ENCODE measurements at places on chromosomes 1 and 21. TPM values are rescaled to one million over a fixed set of nuclear protein-coding genes. Genes with fewer than 3 reads are reported as not detected.
A peak's percentile ranks its signal among the peaks of the same experiment; 100 is the strongest.

- H3K36me3 ChIP-seq = no peaks in the 10 kb centered on the region
- no peaks in the 10 kb centered on the region for H3K4me1 ChIP-seq
These were observed 22.1 kb upstream of the IL10 start for GRCh38 chr1:206794294-206794908.

GRCh38 chr21:40021558-40022351, 154.5 kb downstream of the PCP4 start:
- no peaks in the 10 kb centered on the region for H3K4me1 ChIP-seq
- H3K4me3 ChIP-seq = no peak overlapping the region
- DNase-seq = no peak
- no peaks in the 10 kb centered on the region for H3K27me3 ChIP-seq
- H3K36me3 ChIP-seq = no peaks in the 10 kb centered on the region

- no peak for DNase-seq
- no peaks in the 10 kb centered on the region for H3K36me3 ChIP-seq
- no peak overlapping the region for H3K27ac ChIP-seq
- H3K27me3 ChIP-seq = no peaks in the 10 kb centered on the region
- H3K4me1 ChIP-seq = peaks cover 4% of the 10 kb centered on the region
These were observed 686.2 kb downstream of the ADGRL2 start for GRCh38 chr1:82486969-82487368.

- no peak overlapping the region for H3K4me3 ChIP-seq
- no peaks in the 10 kb centered on the region for H3K36me3 ChIP-seq
- peaks cover 11% of the 10 kb centered on the region for H3K4me1 ChIP-seq
- no peak for DNase-seq
- no peak overlapping the region for H3K27ac ChIP-seq
- no peaks in the 10 kb centered on the region for H3K27me3 ChIP-seq
These were observed 22.3 kb upstream of the COL18A1 start for GRCh38 chr21:45382697-45382997.

- peak; percentile 81 for DNase-seq
- H3K4me1 ChIP-seq = peaks cover 29% of the 10 kb centered on the region
- H3K36me3 ChIP-seq = no peaks in the 10 kb centered on the region
- peak overlapping the region; percentile 97 for H3K27ac ChIP-seq
- H3K27me3 ChIP-seq = no peaks in the 10 kb centered on the region
These were observed 5.1 kb downstream of the HSPB7 start for GRCh38 chr1:16012590-16013219.

- DNase-seq = no peak
- H3K4me3 ChIP-seq = no peak overlapping the region
- H3K27ac ChIP-seq = no peak overlapping the region
- H3K36me3 ChIP-seq = no peaks in the 10 kb centered on the region
- no peaks in the 10 kb centered on the region for H3K4me1 ChIP-seq
These were observed 18.4 kb downstream of the CD2 start for GRCh38 chr1:116772648-116773045.

Gene PTPN7
- total RNA-seq = 1.8 TPM

Gene KIF26B
- total RNA-seq = 17.4 TPM
